Stimulated activated naive CD4-positive, alpha-beta T cell treated with Interleukin-2 at 50 U/mL for 16 hours (primary cell): ENCODE measurements at places on chromosomes 5 and 9.
A peak's percentile ranks its signal among the peaks of the same experiment; 100 is the strongest.

DNA sequence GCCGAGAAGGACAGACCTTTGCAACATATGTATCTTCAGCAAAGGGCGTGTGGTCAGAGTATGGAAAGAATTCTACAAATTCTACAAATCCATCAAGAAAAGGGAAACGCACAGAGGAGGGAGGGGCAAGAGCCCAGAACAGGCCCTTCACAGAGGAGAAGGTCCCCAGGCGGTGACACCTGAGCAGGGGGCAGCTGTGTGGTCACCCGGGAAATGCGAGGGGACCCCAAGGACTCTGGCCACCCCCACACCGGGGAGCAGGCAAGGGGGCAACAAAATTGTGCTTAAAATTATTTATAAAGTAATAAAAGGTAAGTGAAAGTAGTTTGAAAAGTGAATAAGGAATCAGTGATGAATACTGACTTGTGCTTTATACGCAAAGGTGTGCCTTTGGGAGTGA, 17.6 kb downstream of the NACC2 start:
- DNase-seq: no peak

DNA sequence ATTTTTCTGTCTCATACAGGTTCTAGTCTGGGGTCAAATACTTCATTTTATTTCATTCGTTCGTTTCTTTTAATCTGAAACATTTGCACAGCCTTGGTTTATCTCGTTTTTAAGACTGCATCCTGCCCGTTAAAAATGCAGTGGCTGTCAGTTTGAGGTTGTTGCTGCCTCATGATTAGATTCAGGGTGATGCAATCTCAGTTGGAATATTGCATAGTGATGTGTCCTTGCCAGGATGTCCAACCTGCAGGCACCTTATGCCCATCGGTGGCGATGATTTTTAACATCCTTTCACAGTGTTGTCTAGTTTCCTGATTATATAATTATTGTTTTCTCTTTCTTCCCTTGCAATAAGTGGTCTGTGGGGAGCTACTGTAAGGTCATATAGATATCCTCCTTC, 45.1 kb downstream of the SH3GL2 start:
- no peak for DNase-seq

- no peak for DNase-seq
Measured at GRCh38 chr5:175582697-175583096, 75.2 kb upstream of the HRH2 start.

DNA sequence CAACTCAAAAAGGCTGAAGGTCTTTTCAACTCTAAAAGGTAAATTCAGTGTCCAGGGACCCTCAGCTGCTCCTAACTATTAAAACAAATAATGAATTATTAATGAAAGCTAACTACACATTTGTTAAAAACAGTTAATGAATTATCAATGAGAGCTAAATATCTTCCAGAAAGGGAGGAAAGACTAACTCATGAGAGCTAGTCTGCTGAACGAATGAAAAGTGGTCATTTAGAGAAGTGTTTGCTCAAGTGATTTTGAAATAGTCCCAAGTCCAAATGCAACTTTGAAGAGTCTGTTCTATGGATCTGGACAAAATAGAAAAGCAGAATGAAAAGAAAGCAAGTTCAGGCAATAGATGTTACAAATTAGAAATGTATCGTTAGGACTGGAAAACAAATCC, 133.9 kb upstream of the SPEF2 start:
- DNase-seq: no peak

DNA sequence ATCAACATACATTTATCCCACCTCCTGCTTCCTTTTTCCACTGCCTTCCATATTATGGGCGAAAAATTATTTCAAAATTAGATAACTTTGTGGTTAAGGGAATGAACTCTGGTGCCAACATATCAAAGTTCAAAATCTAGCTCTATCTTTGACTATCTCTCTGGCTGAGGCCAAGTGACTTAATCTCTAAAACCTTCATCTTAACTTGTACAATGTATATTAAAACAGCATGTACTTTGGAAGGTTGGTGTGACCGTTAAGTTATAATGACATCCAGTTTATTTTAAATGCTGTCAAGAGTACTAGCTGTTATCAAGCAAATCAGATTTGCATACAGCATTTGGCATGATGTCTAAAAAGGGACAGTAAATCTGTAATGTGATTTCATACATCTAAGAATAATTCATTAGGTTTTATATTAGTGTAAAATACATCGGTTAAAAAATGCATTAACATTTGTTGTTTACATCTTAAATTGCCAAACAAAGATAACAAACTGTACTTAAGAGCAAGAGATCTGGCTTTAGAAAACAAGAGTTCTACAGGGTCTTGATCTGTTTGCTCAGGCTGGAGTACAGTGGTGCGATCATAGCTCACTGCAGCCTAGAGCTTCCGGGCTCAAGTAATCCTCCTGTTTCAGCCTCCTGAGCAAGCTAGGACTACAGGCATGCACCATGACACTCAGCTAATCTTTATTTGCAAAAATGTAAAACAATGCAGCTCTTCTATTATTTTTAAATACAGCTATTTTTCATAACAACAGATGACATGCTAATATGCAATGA, 102.8 kb downstream of the CDH18 start:
- no peak for DNase-seq

DNA sequence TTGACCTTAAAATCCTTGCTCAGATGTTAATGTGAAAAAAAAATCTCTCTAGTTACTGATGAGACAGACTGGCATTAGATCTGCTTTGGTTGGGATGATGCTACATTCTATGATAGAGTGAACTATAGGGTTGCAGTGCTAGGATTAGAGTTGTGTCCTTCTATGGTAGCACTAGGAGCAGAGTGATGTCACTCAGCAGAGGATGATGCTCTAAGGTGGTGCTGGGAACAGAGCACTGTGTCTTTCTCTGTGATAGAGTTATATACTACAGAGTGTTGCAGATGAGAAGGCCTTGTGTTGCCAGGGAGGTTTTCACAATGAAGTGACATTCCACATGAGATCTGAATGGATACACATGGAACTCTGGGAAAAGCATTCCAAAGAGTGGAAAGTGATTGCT, 462.3 kb downstream of the CDH12 start:
- DNase-seq: no peak

DNA sequence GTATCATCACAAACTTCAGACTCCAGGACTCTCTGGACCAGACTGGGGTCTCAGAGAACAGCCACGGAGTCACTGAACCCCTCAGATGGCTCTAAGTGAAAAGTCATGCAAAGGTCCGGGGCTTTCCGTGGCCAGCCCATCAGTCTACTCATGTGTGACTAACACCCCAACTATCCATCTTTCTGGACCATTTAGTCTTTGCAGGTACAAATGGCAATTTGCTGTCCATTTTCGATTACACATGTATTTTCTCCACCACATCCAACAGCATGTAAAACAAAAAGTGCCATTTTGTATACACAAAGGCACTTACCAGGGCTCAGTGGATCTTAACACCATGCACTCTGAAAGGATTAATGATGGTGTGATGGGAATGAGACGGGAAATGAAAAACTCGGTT, 387.7 kb downstream of the BNC2 start:
- no peak for DNase-seq

GRCh38 chr9:110809038-110809595, 140.5 kb downstream of the MUSK start:
- DNase-seq: no peak

GRCh38 chr9:136110082-136111061, 8.3 kb downstream of the TMEM250 start:
- DNase-seq: peak; percentile 45

DNA sequence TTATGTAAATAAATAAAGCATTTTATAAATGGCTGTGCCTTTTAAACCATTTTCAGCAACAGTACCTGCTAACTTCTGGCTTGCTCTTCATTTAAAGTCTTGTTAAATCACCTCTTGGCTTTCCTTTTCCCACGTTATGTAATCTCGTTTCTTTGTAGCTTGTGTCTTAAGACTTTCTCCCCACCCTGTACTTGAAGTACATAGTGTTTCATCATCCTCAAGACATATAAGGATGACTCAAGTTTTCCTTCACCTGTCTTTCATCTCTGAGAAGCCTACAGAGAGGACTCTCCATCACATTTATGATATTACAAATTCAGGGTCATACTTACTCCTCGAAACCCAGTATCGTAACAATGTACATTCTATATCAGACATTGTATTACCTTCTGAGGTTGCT, 33.9 kb downstream of the PRELID2 start:
- no peak for DNase-seq

DNA sequence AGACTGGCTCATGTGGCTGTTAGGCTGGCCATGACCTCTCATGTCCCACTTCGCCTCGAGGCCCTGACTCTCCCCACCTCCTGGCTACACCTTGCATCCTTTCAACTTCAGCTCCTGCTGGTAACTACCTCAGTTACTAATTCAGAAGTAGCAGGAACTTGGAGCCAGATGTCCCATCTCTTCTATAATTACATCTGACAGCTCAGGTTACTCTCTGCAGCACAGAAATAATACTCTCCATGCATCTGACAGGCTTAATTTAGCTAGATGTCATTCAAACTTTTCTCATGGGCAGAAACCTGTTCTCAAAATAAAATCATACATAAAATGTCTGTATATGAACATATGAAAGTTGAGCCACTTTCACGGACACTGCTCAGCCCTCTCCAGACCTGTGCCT, 92.2 kb upstream of the IL33 start:
- no peak for DNase-seq

DNA sequence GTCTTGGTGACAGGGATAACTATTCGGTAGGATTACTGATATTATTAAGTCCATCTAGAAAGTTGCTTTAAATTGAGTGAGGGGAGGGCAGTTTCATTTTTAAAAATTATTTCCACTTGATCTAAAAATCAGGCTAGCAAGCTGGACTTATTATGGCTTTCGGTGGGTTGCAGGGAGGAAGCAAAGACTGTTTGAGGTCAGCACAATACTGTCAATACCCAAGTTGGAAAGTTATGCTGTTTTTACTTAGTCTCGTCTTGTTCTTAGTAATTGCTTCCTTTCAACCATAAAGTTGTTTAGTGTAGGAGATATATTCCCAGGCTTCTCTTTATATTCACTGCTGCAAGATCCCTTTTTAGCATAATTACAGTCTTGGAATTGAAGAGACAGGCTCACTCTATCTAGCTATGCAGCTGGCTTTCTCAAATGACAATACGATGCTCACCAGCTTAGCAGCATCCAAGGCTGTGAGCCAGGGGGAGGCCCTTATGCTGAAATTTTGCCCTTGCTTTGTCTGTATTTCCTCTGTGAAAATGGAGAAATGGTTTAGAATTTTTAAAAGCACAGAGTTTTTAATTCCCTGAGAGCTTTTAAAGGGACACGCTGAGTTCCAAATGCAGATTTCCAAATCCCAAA, 68.2 kb upstream of the APC start:
- no peak for DNase-seq

DNA sequence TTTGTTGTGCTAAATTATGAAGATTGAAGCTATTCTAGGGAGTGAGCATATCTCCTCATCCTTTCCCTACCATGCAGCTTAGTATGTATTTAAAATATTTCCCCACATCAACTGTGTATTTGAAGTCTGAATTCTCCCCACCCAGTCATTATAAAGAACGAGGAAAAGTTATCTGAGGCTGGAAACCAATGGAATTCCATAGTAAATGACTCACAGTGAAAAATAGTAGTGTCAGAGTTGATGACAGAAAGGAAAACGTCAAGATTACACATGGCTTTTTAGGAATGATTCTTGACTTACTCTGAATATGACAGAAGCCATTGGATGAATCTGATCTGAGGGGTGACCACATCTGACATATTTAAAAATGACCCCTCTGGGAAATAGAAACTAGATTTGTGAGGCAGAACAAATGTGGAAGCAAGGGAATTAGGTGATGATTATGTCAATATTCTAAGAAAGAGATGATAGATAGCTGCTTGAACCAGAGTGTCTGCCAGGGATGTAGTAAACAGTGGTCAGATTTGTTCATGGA, 1768.9 kb upstream of the CDH9 start:
- no peak for DNase-seq

- DNase-seq: no peak
Measured at GRCh38 chr9:105338308-105338707, 93.9 kb downstream of the SLC44A1 start.

GRCh38 chr5:138677782-138678181, 75.4 kb upstream of the CTNNA1 start:
- DNase-seq: no peak

- no peak for DNase-seq
Measured at GRCh38 chr5:140977003-140977402, 10.7 kb downstream of the PCDHAC2 start.

- DNase-seq: no peak
Measured at GRCh38 chr9:136020206-136020605, 59.0 kb upstream of the UBAC1 start.

DNA sequence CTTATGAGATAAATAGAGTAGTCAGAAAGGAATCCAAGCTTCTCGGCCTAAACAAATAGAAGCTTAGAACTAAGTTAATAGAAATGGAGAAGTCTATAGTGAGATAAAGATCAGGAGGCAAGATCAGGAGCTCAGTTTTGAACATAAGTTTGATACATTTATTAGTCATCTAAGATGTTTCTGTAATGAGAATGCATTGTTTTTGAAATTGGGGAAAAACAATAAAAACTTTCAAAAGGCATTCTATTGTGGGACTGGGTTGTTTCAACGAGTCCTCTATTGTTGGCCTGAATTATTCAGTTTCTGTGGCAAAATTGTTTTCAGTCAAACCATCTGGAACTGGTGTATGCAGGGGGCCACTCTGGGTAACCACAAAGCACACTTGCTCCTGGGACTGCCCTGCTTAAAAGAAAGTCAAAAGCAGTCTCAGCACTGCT, 181.0 kb upstream of the CLINT1 start:
- no peak for DNase-seq
